NCI-H446 treated with DMSO at 0.1 percent for 48 hours (cell line): ENCODE measurements at places on chromosomes 3 and 15.

GRCh38 chr15:101489599-101490407 lies at the start of gene PCSK6:
Gene PCSK6 (minus strand): TSS chr15:101489707. CDS start chr15:101489670, 37 bp downstream.
- no peak for DNase-seq

DNA sequence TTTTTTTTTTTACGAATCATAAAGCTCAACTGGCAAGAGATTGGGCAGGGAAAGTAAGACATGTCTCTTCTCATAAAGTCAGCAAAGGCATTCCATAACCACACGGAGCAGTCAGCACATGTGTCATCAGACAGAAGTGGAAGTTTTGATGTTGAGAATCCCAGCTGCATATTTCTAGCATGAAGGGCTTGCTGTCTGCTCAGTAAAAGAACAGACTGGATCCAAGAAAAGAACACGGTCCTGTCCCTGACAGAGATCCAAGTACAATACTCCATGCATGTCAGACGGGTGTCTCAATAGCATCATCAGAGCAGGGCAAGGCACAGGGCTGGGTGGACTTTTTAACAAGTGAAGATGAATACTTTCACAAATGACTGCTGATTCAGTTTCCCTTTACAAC lies 38.2 kb downstream of the ABI3BP start:
- DNase-seq: no peak

DNA sequence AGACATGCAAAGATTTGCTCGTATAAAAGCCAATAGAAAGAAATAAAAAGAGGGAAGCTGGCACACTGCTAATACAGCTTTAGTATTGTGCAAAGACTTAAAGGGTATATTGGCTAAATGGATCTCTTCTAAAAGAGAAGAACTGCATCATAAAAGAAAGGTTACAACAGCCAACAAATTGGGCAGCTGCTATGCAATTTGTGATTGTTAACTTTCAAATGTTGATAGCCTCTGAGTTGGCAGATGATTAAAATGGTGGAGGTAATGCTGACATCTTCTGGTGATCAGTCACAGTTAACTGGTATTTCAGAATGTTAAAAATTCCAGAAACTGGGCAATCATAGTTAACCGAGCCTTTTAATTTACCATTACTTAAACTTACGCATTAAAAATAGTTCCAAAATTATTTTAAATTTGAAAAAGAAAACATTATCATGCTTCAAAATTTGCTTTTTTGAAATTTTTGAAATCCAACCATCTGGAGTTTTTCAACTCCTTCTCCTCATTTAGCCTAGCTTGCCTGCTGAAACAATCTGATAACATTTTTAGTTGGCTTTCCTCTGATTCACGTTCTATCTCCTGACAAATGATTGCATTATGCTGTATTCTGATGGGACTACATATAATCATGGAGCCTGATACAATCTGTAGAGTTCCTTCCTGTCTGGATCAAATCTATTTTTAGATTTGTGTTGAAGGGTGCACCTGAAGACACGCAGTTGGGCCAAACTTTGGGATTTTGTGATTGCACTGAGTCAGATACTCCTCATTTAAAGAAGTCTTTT lies 144.0 kb upstream of the PDZRN3 start:
- DNase-seq: no peak

- no peak for DNase-seq
These were observed 7.5 kb downstream of the PIK3CB start for GRCh38 chr3:138827222-138827621.

DNA sequence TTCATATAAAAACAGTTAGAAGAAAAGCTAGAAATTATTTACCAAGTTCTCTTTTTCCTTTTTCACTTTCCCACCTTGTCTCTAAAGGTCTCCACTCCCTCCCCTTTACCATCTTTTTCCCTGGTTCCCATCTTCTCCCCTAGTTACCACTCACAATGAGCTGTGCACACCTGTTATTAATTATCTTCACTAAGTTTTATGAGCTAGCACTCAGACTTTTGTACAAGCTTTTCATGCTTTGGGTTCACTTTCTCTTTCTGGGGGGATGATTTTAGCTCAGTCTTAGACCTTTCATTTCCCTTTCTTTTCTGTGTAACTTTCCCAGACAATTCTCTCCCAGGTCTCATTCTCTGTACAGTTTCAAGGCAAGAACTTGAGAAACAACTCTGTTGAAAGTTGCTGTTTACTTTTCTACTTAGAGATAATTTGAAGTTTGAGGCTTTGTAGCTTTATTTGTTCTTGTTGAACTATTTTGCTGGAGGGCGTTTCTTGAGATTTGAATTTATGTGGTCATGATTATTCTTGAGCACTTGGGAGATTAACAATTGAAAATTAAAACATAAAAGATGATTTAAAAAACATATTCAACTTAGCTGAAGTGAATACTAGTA lies 24.0 kb upstream of the AADAC start:
- DNase-seq: no peak

DNA sequence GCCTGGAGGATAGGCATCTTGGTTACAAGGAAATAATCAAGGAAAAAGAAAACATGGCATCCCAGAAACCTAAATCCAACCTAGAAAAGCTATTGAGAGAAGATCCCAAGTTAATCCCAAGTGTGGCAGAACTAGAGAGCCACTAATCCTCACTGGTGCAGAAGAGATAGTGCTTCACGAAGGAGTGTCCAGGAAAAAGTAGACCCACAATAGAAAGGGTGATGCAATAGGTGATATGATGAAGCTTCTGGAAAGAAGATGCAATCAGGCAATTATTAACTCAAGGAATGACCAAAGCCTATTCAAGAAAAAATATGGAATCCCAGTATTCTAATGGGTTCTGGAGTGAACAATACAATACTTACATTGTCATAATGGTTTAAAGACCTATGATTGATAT lies 95.2 kb downstream of the AQP9 start:
- no peak for DNase-seq

DNA sequence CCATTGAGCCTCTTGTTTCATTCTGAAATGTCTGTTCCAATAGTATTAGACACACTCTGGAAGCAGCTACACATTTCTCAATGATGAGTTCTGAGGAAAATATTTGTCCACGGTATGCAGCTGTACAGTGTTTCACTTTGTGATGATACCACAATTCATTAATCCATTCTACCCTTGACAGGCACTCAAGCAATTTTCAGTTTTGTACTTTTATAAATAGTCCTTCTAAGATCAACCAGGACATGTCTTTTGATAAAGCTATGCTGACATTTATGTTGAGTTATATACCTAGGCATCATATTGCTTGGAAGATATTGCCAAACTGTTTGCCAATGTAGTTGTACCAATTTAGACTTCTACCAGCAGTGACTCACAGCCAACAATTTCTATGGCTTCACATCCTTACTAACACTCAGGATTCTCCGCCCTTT lies 165.1 kb upstream of the COL8A1 start:
- DNase-seq: no peak

DNA sequence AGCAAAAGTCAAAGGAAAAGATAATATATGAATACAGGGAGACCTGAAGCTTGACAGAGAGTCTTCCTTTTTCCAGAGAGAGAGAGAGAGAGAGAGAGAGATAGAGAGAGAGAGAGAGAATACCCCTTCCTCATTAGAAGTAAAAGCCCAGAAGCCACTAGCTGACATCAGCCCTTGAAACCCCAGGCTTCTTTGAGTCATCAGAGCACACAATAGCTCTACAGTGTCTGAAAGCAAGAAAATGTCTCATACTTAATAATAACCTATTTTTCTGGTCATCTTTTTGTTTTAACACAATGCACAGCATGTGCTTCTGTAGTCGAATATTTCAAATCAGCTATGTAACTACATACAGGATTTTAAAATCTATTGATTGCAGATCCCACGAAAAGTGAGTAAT lies 109.2 kb upstream of the NANOGP8 start:
- DNase-seq: no peak

DNA sequence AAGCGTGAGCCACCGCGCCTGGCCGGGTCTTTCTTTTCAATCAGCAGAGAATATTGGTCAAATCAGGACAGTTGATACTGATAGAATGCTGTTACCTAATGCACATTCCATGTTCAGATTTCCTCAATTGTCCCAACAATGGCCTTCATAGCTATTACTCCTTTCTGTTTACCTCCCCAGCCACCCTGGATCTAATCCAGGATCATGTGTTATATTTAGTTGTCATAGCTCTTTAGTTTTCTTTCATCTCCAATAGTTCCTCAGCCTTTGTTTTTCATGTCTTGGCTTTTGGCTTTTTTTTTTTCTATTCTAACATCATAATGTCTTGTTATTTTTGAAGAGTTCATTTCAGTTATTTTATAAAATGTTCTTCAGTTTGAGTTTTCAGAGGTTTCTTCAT lies 14.6 kb downstream of the USP3 start:
- no peak for DNase-seq

DNA sequence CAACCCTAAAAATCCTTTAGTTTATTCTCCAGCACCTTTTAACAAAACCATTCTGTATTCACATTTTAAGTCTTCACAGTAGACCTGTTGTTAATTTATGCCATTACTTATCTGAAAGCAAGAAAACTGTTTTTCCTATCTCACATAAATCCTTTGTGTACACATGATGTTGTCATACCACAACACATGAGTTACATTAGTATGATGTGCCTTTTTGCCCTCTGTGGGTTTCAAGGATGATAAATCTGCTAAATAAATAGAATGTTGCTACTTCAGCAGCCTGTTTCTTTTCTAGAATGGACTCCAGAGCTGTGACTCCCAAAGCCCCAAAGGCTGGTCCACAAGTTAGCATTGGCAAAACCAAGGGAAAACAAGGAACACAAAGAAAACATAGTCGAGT lies 151.6 kb downstream of the SERPINI1 start:
- no peak for DNase-seq

DNA sequence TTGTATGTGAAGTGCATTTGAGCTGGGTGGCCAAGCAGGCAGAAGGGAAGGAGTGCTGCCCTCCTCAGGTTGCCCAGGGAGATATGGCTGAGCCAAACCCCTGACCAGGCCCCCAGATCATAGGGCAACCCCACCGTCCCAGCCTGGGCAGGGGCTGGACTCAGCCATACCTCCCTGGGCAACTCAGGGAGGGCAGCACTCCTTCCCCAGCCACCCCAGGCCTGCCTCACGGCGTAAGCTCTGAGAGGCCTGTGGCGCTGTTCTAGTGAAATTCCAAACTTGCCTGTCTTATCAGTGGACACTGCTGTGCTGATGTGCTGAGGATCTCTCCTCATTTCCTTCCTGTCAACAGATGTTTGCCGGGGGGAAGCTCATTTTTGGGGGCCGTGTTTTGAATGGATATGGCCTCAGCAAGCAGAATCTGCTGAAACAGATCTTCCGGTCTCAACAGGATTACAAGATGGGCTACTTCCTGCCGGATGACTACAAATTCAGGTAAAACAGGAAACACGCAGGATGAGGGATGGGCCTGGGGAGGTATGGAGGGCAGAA lies 57.6 kb upstream of the FGD5 start:
- DNase-seq: no peak

GRCh38 chr15:69414701-69415167 lies 585 bp downstream of the KIF23 start:
- no peak for DNase-seq

- DNase-seq: no peak
These were observed 123.8 kb downstream of the PPM1L start for GRCh38 chr3:160879859-160880258.

DNA sequence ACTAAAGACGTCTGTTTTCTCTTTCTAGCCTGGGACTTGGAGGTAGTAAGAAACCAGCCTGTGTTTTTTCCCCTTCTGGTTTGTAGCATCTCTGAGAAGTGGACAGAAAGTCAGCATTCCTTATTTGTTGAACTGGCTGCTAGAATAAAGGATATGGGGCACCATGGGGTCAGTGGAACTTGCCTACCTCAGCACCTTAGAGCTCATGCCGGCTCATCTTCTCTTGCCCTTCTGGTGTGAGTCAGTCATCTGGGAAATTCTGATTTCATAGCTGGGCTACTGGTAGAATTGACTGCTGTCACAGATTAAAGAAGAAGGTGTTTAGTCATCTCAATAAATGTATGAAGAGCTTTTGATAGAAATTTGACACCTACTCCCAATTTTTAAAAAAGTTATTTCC lies 202.7 kb upstream of the TOPAZ1 start:
- DNase-seq: no peak

- DNase-seq: no peak
These were observed 5.6 kb upstream of the LRRC34 start for GRCh38 chr3:169818316-169818715.

DNA sequence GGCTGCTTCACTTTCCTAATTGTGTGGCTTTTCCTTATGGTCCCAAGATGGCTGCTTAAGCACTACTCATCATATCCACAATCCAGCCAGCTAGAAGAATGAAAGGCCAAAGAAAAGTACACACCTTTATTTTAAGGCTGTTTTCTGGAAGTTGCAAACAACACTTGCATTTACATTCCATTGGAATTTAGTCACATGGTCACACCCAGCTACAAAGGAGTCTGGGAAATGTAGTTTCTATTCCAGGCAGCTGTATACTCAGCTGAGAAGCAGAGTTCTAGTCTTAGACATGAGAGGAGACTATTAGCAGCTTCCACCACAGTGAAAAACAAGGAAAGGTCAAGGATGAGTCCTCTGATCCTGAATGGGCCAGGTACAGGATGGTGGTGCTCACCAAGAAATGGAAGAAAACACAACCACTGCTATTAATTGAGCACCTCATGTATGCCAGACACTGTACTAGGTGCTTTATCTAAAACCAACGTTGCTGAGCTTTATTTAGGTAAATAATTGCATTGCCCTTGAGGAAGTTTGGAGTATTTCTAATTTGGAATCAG lies 28.0 kb upstream of the ATG7 start:
- DNase-seq: no peak

GRCh38 chr15:82802497-82802896 lies 3.4 kb downstream of the FSD2 start:
- DNase-seq: no peak

GRCh38 chr3:43010638-43011037 lies 31.5 kb downstream of the GASK1A start:
- DNase-seq: no peak

GRCh38 chr15:97993310-97993738 lies 32.8 kb downstream of the ARRDC4 start:
- no peak for DNase-seq

GRCh38 chr3:192851821-192852372 lies 65.8 kb downstream of the MB21D2 start:
- no peak for DNase-seq

DNA sequence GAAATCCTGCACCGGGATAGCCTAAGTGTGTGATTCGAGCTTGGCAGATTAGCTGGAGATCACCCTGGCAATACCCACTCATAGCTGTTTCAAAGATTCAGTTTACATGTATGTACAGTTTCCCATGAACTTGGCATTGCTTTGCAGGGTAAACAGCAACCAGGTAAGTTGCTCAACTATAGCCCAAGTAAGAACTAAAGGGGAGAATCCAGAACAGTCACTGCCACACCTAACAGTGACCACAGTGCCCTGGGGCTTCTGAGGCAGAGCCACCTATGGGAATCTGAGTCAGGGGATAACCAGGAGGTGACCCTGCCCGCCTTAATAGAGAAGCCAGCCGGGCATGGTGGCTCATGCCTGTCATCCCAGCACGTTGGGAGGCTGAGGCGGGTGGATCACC lies 15.9 kb downstream of the CDAN1 start:
- no peak for DNase-seq

- no peak for DNase-seq
These were observed 100.0 kb downstream of the IL12A start for GRCh38 chr3:160088492-160089137.

GRCh38 chr3:111200027-111200426 lies 128.4 kb downstream of the NECTIN3 start:
- DNase-seq: no peak

- DNase-seq: no peak
These were observed 1048.1 kb downstream of the MCTP2 start for GRCh38 chr15:95279277-95280019.
